ENCODE measurements at places on chromosomes 7 and 10.

DNA sequence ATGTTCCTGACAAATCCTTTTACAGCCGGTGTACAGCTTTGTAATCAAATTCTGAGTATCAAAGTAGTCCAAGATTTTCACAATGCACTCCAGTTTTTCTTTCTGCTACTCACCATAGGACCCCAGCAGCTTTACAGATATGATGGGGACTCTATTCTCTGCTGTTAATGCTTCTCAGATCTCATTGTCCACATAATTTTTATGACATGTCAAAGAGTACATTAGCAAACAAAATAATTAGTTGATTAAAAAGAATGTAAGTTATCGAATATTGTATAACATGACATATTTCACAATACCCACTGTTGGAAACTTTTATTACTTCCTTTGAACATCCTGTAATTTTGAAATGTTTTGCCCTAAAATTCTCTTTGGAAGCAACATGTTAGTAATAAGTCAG is 81.4 kb upstream of the KIAA1217 start:
- no peak for DNase-seq

GRCh38 chr10:77959384-77959783 is 32.8 kb upstream of the DLG5 start:
- DNase-seq = no peak

DNA sequence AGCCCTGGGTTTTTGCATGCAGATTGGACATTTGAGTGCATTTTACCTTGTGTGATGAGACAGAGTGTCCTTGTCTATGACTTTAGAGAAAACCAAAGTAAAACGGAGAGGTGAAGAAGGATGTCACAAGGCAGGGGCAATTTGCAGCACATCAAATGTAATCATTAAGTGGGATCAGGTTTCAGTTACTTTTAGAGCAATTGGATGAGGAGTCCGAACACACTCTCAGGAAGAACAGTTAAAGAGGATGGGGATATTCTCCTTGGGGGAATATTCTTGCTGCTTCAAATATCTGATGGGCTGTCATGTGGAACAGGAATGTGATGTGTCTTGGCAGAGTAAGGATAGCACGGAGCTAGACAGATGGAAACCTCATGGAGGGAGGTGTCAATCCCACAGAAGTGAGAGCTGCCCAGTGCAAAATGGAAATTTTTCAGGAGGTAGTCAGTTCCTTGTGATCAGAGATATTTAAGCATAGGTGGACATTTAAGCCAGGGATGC is 757 bp downstream of the RAB19 start:
- no peak for DNase-seq

- no peak for DNase-seq
Measured at GRCh38 chr10:66457629-66458028, 468.2 kb upstream of the LRRTM3 start.

DNA sequence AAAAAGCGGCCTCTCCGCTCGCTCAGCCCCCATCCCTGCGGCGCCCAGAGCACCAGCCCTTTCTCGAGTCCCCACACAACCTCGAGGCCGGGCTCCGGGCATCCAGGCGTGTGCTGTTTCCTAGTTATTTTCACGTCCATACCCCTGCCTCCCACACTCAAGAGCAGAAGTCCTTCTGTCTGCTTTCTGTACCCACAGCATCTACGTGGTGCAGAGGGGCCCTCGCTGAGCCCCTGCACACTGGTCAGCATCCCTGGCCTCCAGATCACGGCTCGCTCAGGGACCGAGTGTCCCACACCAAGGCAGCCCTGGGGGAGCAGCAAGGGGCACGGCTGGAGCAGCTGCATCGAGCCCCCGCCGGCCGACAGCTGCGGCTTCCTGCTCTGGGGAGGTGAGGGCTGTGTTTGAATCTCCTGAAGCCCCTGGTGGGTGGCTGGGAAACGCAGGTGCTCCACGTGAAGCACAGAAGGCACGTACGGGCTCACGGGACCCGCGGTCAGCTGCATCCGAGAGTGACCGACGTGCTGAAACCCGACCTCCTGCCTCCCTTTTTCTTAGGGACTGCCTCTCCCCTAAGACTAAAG is 333.1 kb downstream of the DNAJB6 start:
- DNase-seq = no peak

GRCh38 chr7:151900986-151901621 is 24.2 kb upstream of the PRKAG2 start:
- no peak for DNase-seq

GRCh38 chr10:123287594-123288247 is 133.5 kb downstream of the BUB3 start:
- no peak for DNase-seq

- peak; percentile 91 for DNase-seq
Measured at GRCh38 chr7:44639671-44640321, 33.4 kb downstream of the OGDH start.

- no peak for DNase-seq
Measured at GRCh38 chr10:8369666-8370065, 315.2 kb downstream of the GATA3 start.

DNA sequence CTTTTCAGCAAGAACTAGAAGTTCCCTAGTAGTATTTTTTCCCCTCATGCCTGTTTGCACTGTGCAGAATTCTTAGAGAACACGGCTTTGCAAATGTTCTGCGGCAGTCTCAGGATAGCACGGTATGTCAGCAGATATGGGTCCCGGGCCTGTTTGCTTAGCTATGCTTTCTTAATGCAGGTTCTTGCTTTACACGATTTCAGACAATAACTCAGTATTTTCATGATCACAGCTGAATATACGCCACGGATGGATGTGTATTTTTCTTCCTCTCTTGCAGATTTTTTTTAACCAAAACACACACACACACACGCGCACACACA is 137.3 kb downstream of the HECW1 start:
- DNase-seq = no peak

DNA sequence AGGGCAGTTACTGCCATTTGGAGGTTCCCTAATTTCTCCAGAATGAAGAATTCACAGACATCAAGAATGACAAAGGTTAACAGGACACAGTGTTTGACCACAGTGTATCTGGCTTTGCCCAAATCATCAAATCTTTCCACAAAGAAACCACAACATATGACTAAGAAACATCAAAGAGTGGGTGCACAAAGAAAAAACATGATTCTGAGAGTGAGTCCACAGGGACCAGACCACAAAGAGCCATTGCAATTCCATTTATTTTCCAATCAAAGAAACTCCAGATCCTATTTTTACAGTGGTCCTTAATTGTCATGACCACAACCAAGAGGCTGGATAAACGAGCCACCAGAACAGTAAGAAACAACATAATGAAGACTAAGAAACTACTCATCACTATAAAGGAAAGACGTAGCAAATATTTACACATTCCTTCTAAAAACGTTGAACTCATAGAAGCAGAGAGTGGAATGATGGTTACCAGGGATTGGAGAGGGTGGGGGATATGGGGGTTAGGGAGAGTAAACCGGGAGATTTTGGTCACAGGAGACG is 286.5 kb downstream of the DOCK4 start:
- DNase-seq = peak; percentile 98

DNA sequence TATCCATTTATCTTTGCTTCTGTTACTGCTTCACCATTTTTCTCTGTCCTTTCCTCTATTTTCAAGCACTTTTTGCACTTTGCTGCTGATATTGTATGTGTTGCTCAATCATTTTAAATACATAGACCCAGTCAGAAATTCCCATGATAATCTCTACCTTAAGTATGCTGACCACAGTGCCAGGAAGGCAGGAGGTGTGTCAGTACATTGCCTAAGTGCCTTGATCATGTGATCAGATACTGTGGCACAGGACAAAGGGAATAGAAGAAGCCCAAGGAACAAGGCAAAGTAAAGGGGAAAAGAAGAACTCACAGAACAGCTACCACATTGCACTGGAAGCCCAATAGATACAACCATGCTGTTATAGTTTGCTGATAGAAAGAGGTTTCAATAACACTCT is 53.7 kb upstream of the CD36 start:
- DNase-seq = no peak

DNA sequence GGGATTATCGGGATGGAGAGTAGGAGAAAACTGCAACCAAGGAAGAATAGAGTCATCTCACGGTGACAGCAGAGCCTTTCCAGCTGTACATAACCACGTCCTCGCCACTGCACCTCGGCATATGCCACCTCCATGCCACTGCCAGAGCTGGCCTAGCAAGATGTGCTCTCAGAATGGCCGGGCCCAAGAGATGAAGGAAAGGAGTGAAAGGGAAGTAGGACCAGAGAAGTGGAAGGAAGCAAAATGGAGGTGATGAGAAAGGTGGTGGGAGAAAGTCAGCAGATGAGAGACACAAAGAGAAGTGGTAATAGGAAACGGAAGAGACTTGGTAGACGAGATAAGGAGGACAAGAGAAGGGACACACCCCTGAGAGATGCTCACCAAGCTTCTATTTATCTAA is 8.0 kb upstream of the CALU start:
- no peak for DNase-seq

DNA sequence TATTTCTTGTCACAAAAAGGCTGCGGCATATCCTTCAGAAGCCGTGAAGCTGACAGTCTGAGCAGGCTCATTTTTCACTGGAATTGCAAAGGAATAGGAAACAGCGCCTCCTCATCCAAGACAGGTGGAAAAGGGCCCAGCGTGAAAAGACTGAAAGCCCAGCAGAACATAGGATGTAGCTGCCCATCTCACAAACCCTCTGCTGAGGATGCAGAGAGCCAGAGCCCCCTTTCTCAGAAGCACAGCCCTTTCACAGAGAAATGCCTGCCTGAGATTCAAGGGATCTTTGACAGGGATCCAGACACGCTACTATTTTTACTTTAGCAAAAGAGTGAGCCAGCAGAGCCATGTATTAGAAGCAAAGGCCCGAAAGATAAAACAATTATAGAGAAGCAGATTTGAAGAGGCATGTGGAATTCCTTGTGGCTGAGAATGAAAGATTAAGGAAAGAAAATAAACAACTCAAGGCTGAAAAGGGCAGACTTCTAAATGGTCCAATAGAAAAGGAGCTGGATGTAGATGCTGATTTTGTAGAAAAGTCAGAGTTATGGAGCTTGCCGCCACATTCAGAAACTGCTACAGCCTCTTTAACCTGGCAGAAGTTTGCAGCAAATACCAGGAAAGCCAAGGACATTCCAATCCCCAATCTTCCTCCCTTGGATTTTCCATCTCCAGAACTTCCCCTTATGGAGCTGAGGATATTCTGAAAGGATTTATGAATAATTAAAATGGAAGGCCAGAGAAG is 36.9 kb downstream of the GDI2 start:
- no peak for DNase-seq

DNA sequence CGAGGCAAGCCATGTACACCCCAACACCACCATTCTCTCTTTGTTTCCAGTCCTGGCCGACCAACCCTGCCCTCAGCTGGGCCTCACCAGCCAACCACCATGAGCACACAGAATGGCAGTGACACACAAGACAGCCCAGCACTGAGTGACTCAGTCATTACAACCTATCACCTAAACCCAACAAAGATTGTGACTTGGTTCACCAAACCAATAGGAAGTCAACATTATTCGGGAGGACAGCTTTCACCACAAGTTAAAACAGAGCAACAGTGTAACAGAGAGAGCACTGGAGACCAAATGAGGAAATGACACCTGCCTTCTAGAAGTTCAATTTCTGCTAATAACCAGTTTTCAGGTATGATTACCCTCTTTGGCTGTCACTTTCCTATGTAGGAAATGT is 72.1 kb downstream of the DNMBP start:
- DNase-seq = no peak

DNA sequence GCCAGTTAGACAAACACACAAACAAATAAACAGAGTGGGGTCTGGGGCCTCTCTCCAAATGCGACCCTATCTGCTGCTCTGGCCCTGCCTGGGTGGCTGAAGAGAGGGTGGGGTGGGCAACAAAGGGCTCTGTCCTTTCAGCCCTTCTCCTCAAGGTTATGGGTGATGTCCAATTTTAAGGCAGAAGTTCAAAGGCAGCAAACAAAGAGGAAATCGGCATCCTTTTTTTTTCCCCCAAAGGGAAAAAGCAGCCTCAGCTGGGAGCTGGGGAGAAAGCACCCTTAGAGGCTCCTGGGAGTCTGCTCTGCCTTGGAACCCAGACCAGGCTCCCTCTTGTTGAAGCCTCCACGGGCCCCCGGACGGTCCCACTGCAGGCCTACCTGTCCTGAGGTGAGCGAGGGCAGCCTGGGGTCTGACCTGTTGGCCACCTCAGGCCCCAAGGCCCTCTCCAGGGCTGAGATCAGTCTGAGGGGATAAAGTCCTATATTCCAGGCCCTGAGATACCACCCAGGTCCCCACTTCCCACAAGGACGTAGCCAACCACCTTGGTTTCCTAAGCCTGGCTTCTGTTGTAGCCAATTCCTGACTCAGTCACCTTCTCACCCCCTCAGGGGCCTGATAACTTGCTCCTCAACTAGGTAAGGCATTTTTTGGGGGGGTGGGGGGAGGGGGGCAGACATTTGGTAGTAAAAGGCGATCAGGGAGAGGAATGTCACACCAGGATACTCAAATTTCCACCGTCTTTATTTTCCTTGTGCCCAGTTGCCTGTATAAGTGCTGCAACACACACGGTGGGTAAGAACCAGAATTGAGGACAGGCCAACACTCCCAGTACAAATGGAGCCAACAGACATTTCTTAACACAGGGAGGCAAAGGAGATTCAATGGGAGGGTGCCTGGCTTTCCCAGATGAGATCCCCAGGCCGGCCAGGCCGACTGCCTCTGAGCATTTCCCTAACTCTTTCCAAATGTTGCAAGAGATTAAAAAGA is 4.3 kb downstream of the HOXA11 start:
- no peak for DNase-seq

DNA sequence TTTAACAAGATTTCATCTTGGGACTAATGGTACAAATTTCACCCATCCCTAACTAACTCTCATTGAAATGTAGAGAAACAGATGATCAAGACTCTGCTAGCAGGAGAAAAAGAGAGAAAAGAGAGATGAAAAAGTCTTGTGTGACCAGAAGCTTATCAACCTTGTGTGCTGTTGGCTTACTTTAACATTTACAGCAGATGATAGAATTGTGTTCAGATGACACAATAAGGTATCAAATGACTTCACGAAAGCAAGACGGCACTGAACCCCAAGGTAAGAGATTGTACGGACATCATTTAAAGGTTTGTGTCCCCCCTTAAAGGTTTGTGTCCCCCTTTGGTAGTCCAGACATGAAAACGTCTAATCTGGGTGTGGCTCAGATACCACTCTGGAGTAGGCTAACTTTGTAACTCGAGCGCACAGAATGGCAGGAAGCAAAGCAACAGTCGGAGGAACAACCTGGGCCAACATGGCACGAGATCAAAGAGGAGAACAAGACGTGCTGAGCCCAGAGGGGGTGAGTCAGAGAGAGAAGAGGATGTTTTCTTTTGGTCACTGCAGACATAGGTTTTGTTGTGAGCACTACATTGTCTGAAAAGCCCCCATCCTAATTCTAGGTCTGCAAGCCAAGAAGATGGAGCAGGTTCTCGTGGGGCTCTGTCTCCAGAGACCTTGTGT is 10.4 kb upstream of the LMBR1 start:
- DNase-seq = no peak

Data from COLO829 (cell line).